ENCODE measurements at places on chromosomes 7 and 10.

GRCh38 chr7:6631605-6632004, 5.5 kb upstream of the ZNF316 start:
- DNase-seq: no peak

- no peak for DNase-seq
These were observed 132.9 kb downstream of the OAT start for GRCh38 chr10:124285587-124286527.

- DNase-seq: peak; percentile 3
These were observed 306.2 kb downstream of the BICC1 start for GRCh38 chr10:58818900-58819299.

DNA sequence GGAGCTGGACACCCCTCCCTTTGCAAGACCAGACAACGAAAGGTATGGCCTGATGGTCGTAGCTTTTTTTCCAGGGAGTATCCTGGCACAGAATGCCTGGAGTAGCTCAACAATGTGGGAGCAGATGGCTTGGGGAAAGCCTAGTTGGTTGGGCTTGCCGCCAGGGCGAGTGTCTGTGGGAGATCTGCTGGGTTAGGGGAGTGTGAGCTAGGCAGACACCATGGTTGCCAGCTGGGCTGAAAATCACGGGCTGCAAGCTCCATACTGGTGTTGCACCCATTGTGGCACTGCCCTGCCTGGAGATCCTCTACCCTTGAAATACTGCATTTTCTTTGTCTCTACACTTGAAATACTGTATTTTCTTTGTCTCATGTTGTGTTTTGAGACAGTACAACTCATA, 538.3 kb downstream of the PCDH15 start:
- no peak for DNase-seq

GRCh38 chr10:120221873-120222485, 235.0 kb upstream of the PLPP4 start:
- no peak for DNase-seq

- no peak for DNase-seq
These were observed 34.8 kb upstream of the ADO start for GRCh38 chr10:62769574-62770242.

GRCh38 chr7:142797391-142798377, 26.9 kb downstream of the PRSS2 start:
- DNase-seq: no peak

DNA sequence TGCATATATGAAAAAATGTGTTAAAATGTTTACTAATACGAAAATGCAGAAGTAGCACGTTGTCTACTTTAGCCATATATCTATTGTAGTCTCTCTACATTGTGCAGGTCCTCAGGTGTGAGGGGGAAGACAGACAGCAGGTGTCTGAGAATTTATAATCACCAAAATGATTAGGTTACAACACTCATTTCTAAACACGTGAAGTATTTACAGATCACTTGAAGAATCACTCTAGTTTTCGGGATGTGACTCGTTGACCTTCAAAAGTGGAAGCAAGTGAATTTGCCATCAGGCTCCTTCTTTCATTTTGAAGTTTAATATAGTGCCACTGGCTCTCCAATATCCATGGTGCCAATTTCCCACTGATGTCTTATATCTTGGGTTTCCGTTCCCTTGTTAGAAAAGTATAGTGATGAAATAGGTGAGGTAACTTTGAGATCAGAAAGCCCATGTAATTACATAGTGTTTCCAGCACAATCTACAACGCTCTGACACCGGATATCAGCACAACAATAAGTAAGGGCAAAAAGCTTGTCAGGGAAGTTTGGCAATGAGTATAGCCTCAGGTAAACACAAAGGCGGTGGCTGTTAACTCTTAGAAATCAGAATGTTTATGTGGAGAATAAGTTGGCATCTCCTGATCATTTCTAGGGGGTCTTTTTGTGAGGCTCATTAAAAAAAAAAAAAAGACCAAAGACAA, 57.5 kb upstream of the SP4 start:
- peak; percentile 4 for DNase-seq

- no peak for DNase-seq
These were observed 543.6 kb downstream of the SDK1 start for GRCh38 chr7:3844540-3845151.

- peak; percentile 77 for DNase-seq
These were observed 30.2 kb downstream of the TAS2R16 start for GRCh38 chr7:122965306-122965705.

DNA sequence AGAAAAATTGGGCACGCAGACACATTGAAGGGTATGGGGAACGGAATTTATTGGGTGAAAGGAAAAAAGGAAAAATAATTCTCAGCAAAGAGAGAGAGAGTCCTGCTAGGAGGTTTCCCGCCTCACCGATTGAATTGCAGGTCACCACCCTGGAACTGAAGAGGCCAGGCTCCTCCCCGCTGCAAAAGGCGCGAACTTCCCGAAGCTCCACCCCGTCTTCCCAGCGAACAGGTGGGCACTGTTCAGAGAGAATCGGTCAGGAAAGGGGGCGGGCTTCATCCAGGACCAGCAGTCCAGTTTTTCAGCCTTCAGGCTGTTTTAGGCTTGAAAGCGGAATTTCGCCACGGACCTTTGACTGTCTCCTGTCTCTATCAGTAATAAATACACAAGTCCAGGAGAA, 27.3 kb upstream of the CADPS2 start:
- DNase-seq: no peak

GRCh38 chr7:9148687-9149086, 715.3 kb downstream of the NXPH1 start:
- no peak for DNase-seq

DNA sequence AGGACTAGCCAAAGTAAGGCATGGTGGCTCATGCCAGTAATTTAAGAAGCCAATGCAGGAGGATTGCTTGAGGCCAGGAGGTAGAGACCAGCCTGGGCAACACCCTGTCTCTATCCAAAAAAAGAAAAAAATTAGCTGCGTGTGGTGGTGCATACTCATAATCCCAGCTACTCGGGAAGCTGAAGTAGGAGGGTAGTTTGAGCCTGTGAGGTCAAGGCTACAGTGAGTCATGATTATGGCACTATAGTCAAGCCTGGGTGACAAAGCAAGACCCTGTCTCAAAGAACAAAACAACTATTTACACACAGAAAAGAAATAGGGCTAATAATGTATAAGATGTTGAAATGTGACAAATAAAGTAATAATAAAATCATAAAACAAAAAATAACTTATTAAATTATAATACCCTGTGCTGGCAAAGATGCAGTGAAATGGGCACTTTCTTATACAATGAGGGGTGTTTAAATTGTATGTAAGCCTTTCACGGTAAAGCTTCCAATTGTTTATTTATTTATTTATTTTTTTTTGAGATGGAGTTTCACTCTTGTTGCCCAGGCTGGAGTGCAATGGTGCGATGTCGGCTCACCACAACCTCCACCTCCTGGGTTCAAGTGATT, 175.2 kb downstream of the TPST1 start:
- DNase-seq: no peak

GRCh38 chr10:110042181-110042580, 34.4 kb downstream of the ADD3 start:
- DNase-seq: no peak

GRCh38 chr7:29369909-29370488, 175.4 kb downstream of the CHN2 start:
- no peak for DNase-seq

DNA sequence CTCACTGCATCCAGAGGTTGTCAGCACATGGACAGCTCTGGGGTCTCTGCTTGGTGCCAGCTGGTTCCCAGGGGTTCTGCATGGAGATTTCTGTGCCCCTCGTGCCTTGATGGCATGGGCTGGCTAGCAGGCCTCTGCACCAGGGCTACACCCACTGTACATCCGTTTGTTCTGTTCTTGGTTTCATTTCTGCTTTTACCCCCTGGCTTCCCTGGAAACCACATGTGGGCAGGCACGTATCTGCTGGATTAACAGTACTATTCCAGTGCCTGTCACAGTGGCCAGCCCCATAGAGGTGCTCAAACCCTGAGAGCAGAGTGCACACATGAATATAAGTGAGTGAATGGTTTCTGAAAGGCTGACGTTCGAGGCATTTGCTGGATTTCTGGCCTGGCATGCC, 207.2 kb upstream of the GPR26 start:
- no peak for DNase-seq

DNA sequence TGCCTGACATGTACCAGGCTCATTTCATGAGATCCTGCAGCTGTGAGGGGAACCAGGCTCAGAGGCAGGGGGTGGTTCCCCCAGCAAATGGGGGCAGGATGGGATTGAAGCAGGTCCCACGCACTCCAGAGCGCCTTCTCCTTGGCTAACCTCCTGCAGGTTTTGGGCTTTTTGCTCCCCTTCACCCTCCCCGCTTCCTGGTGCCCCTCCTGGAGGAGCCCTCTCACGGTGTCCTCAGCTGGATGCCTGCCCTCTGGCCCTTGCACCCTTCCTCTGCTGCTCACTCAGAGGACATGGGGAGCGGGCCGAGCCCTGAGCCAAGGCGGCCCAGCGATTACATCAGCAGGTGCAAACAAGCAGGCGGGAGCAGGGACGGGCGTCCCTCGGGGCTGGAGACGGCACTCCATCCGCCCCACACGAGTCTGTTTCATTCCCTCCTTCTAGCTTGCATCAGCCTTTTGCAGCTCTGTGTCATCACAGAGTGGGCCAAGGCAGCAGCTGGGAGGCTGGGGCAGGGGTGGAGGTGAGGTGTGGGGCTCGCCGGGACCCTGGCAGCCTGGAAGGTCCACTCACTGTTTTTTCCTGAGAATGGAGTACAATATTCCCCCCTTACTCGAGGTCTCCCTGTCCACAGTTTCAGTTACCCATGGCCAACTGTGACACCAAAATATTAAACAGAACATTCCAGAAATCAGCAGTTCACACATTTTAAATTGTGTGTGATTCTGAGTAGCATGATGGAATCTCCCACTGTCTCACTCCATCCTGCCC, 52.7 kb upstream of the SLC29A3 start:
- DNase-seq: no peak

GRCh38 chr10:59864141-59864962, 42.0 kb downstream of the CCDC6 start:
- DNase-seq: no peak

DNA sequence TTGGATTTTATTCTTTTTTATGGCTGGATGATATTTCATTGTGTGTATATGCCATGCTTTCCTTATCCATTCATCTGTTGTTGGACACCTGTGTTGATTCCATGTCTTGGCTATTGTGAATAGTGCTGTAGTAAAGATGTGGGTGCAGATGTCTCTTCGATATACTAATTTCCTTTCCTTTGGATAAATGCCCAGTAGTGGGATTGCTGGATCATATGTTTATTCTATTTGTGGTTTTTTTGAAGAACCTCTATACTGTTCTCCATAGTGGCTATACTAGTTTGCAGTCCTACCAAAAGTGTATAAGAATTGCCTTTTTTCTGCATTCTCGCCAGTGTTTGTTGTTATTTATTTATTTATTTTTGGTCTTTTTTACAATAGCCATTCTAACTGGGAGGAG, 159.8 kb downstream of the WNT2 start:
- DNase-seq: no peak

- no peak for DNase-seq
These were observed 156.2 kb downstream of the MBL2 start for GRCh38 chr10:52616395-52616764.

Measured in NCI-H1105 (cell line).